ENCODE measurements at places on chromosomes 16 and 17. TPM values are rescaled to one million over a fixed set of nuclear protein-coding genes. Genes with fewer than 3 reads are reported as not detected.

GRCh38 chr16:24906199-24906808 lies 60.5 kb downstream of the SLC5A11 start:
- DNase-seq, result no peak

- DNase-seq, result no peak
Measured at GRCh38 chr17:52306314-52306713, 147.8 kb upstream of the CA10 start.

UNC13D gene
- 7.2 TPM for total RNA-seq

WSCD1 gene
- total RNA-seq, result 52.2 TPM

- DNase-seq, result no peak
Measured at GRCh38 chr17:9968881-9969280, 63.8 kb upstream of the RCVRN start.

- DNase-seq, result peak; percentile 93
Measured at GRCh38 chr16:56193951-56194726, 2.9 kb downstream of the GNAO1 start.

PERCC1 gene
- not detected for total RNA-seq

GRCh38 chr16:84631886-84632285 lies 14.0 kb upstream of the COTL1 start:
- DNase-seq, result no peak

CPHXL2 gene
- not detected for total RNA-seq
